ENCODE measurements at places on chromosomes 7 and 10. TPM values are rescaled to one million over a fixed set of nuclear protein-coding genes. Genes with fewer than 3 reads are reported as not detected.

ANKRD16 gene
- polyA plus RNA-seq = 7.4 TPM

AKR1E2 gene
- polyA plus RNA-seq = not detected

DPYSL4 gene
- polyA plus RNA-seq = not detected

GFRA1 gene
- polyA plus RNA-seq = 7.4 TPM

- no peaks in the 10 kb centered on the region for H3K27me3 ChIP-seq
- H3K4me3 ChIP-seq = no peak overlapping the region
- no peaks in the 10 kb centered on the region for H3K36me3 ChIP-seq
- DNase-seq = peak; percentile 73
Measured at GRCh38 chr10:61752111-61753011, 89.6 kb downstream of the CABCOCO1 start.

- DNase-seq = no peak
- no peaks in the 10 kb centered on the region for H3K36me3 ChIP-seq
- H3K27me3 ChIP-seq = no peaks in the 10 kb centered on the region
- no peaks in the 10 kb centered on the region for H3K4me1 ChIP-seq
- no peak overlapping the region for H3K27ac ChIP-seq
Measured at GRCh38 chr7:5572439-5572838, 148.8 kb upstream of the TNRC18 start.

DNA sequence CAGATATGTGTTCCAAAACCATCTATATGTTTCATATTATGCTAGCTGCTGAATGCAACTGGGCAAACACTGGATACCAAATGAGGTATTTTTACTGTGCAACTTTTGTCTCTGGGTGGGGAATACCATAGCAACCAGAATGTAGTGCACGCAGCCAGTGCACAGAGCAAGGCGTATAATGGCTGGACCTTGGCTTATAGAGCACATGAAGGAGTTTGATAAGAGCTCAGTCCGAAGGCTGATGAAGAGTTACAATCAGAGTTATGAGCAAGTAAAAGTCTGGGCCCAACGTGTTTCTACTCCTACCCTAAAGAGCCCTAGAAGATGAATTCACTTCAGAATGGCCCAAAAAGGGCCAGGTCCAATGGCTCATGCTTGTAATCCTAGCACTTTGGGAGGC, 82.2 kb downstream of the MET start:
- no peaks in the 10 kb centered on the region for H3K36me3 ChIP-seq
- no peak overlapping the region for H3K27ac ChIP-seq
- DNase-seq = peak; percentile 41
- no peaks in the 10 kb centered on the region for H3K4me1 ChIP-seq

GRCh38 chr7:51121036-51121790, 195.4 kb downstream of the COBL start:
- DNase-seq = no peak
- H3K27ac ChIP-seq = no peak overlapping the region
- no peak overlapping the region for H3K4me3 ChIP-seq
- H3K27me3 ChIP-seq = no peaks in the 10 kb centered on the region

- H3K27ac ChIP-seq = no peak overlapping the region
- no peaks in the 10 kb centered on the region for H3K27me3 ChIP-seq
- H3K36me3 ChIP-seq = no peaks in the 10 kb centered on the region
- H3K4me1 ChIP-seq = no peaks in the 10 kb centered on the region
- no peak overlapping the region for H3K4me3 ChIP-seq
- no peak for DNase-seq
Measured at GRCh38 chr10:6254201-6254600, 51.5 kb downstream of the PFKFB3 start.

DNA sequence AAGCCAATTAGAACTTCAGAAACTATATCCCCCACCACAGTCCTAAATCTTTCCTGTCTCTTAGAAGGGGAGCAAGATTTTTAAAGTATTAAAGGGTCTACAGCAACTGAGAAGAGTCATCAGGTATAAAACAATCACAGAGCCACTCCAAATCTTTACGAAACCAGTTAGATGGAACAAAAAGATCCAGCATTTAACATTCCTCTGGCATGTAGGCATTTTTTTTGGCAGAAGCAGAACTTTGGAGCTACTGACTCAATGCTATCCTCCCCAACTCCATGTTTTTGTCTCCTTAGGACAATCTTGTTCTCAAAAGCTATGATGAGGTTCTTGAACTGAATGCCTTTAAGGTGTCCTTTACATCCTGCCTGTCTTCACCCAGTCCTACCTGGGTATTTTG, 333.3 kb downstream of the PRPF18 start:
- no peak overlapping the region for H3K27ac ChIP-seq
- H3K4me3 ChIP-seq = no peak overlapping the region
- H3K27me3 ChIP-seq = no peaks in the 10 kb centered on the region
- H3K36me3 ChIP-seq = no peaks in the 10 kb centered on the region
- H3K4me1 ChIP-seq = no peaks in the 10 kb centered on the region
- no peak for DNase-seq

GRCh38 chr10:44731283-44731682, 179.9 kb upstream of the TMEM72 start:
- H3K27me3 ChIP-seq = no peaks in the 10 kb centered on the region
- DNase-seq = no peak
- no peak overlapping the region for H3K4me3 ChIP-seq
- no peaks in the 10 kb centered on the region for H3K4me1 ChIP-seq
- no peak overlapping the region for H3K27ac ChIP-seq
- no peaks in the 10 kb centered on the region for H3K36me3 ChIP-seq

DNA sequence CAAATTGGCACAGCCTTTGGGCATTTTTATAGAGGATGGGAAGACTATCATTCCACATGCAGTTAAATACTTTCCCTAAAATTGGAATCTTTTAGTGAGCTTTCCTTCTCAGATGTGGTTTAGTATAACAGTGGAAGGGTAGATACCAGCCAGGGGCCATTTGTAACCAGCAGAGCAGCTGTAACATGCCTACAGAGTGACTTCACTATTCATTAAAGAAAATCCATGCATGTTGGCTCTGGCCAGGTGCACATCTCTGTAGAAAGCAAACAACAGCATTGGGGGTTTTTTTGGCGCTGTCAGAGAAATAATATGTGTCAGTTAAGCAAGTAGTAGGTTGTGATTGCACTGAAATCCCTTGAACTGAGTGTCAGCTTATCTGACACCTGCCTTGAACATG, 115.6 kb downstream of the LHFPL3 start:
- H3K4me1 ChIP-seq = no peaks in the 10 kb centered on the region
- DNase-seq = no peak
- no peak overlapping the region for H3K27ac ChIP-seq
- H3K4me3 ChIP-seq = no peak overlapping the region
- no peaks in the 10 kb centered on the region for H3K36me3 ChIP-seq
- H3K27me3 ChIP-seq = no peaks in the 10 kb centered on the region

GRCh38 chr7:146208492-146208891, 91.9 kb downstream of the CNTNAP2 start:
- no peak overlapping the region for H3K27ac ChIP-seq
- DNase-seq = no peak
- H3K4me3 ChIP-seq = no peak overlapping the region
- no peaks in the 10 kb centered on the region for H3K4me1 ChIP-seq
